ENCODE measurements at places on chromosomes 6 and 20.
A peak's percentile ranks its signal among the peaks of the same experiment; 100 is the strongest.

DNA sequence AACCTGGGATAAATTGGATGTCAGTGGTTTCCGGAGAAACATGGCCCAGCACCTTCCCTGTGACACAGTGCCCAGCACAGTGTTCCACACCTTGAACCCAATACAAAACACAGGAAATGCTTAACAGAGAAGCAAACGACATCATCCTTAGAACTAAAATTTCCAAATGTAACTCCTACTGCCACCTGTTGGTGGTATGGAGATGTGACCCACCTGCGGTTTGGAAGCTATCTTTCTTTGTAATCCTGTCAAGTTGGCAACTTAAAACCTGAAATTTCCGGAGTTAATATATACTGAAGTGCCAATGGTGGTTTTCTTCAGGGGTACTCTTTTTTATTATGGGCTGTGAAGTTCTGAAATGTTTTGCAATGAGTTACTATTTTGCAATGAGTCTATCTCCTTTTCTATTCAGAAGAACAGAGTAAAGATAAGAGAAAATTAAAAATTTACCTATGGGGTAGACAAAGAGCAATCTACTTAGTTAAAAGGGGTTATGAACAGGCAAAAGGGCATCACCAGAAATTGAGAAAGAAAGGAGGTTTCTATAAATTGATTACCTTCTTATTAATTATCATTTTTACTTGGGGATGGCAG is 658.8 kb downstream of the PTPRT start:
- DNase-seq = no peak

GRCh38 chr6:129481706-129482105 is 228.3 kb downstream of the ARHGAP18 start:
- DNase-seq = no peak

GRCh38 chr20:1130847-1131246 is 12.4 kb downstream of the PSMF1 start:
- no peak for DNase-seq

- DNase-seq = no peak
Observed at GRCh38 chr20:15619341-15619740, 953.9 kb downstream of the KIF16B start.

- DNase-seq = no peak
Observed at GRCh38 chr6:38512211-38512610, 127.5 kb downstream of the BTBD9 start.

DNA sequence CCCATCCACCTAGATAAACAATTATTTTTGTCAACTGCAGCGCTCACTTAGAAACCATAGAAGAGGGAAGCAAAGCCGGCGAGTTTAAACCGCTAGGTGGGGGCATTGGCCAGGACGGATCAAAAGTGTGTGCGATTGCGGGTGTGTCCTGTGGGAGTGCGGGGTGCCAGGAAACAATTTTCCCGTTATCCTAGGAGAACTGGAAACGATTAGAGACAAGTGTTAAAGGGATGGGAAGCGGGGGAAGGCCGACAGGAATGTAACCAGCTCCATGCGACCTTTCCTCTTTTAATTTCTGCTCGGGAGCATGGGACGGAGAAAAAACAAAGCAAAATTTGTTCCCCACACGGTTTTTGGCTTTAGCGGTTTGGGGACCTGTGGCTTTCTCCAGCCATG is 2.8 kb upstream of the HTR1B start:
- peak; percentile 59 for DNase-seq

- no peak for DNase-seq
Observed at GRCh38 chr6:114032721-114033120, 61.8 kb upstream of the HDAC2 start.

- no peak for DNase-seq
Observed at GRCh38 chr20:62234339-62234738, 4.0 kb upstream of the OSBPL2 start.

DNA sequence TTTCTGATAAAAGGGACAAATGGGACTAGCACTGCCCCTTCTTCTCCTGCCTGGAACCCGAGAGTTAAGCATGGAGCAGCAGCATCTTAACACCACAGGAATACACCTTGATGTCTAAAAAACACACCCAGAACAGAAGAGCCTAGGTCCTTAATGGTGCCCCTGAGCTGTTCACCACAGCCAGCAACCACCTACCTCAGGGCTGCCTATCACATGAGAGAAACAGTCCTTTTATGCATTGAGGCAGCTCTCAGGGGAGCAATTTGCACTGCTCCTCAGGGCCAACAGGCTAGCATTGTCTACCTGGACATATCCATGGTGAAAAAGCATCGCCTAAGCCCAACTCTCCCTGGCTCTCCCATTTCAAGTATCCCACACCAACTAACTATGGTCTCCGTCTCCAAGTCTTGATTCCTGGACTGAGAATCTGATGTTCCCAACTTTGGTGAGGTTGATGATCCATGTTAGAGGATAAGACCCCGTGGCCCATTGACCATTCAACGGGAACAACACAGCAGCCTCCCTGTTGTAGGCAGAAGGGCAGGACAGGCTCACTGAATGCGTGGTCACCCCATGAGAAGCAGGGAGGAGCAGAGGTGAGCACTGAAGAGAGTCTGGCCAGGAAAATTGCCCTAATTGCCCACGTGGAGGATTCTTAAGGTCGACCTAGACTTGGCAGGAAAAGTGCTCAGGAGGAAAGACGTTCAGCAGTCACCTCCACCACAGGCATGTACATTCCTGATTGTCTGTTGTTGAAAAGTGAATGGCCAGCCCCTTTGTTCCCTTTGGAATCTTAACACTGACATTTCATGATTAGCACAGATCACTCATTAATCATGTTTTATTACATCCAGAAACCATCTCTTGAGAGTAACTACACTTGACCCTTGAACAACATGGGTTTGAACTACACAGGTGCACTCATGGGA is 4.2 kb upstream of the APMAP start:
- DNase-seq = no peak

GRCh38 chr20:23257848-23258746 is 92.5 kb upstream of the NXT1 start:
- DNase-seq = no peak

Data from BE2C (cell line).